ENCODE measurements at places on chromosomes 6 and 20. TPM values are rescaled to one million over a fixed set of nuclear protein-coding genes. Genes with fewer than 3 reads are reported as not detected.

Gene ADGRB3
- total RNA-seq: 179 TPM

Gene CALHM4
- total RNA-seq: not detected

Gene CDH22
- 0.31 TPM for total RNA-seq

Gene SNAI1
- not detected for total RNA-seq

Gene POM121L2
- not detected for total RNA-seq

Gene TRIM31
- total RNA-seq: not detected

Gene OVOL2
- total RNA-seq: 0.62 TPM

Gene RSPH4A
- total RNA-seq: 2.7 TPM

Gene BNIP5
- not detected for total RNA-seq

Gene MUCL3
- not detected for total RNA-seq

Gene LYRM4
- 16.2 TPM for total RNA-seq

Gene ELOVL2
- total RNA-seq: 52.7 TPM

Gene ZBTB46
- 21.5 TPM for total RNA-seq

Gene PDE10A
- total RNA-seq: 62.7 TPM

Gene GDAP1L1
- 121 TPM for total RNA-seq

Gene ZSWIM3
- total RNA-seq: 13.9 TPM

Gene SYCP2
- 4.1 TPM for total RNA-seq

Gene DAAM2
- total RNA-seq: 14.0 TPM

Gene SYCP2L
- total RNA-seq: 9.8 TPM

All from occipital lobe (tissue), 3 donors.